GM12878 (cell line): ENCODE measurements at places on chromosomes 6 and 20. TPM values are rescaled to one million over a fixed set of nuclear protein-coding genes. Genes with fewer than 3 reads are reported as not detected.

DNA sequence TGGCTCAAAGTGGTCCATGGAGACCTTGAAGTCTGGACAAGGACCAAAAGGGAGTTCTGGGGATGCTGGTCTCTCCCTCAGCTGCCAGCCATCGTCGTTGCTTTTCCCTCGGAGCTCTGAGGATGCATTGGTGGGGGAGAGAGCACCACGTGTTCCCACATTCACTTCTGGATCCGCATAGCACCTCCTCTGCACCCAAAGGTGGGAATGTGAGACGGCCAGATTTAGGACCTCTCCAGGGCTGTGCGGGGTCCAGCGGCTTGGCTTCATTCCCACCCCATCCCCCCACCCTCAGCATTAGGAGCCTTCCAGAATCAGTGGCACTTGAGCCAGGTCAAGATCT is 1.1 kb downstream of the EPB41L1 start:
- no peak overlapping the region for H3K27ac ChIP-seq
- no peaks in the 10 kb centered on the region for H3K4me1 ChIP-seq
- no peak for DNase-seq
- no peaks in the 10 kb centered on the region for H3K36me3 ChIP-seq
- no peak overlapping the region for H3K4me3 ChIP-seq
- peaks cover 10% of the 10 kb centered on the region for H3K27me3 ChIP-seq

- H3K27me3 ChIP-seq, result no peaks in the 10 kb centered on the region
- DNase-seq, result no peak
- no peaks in the 10 kb centered on the region for H3K36me3 ChIP-seq
- no peak overlapping the region for H3K4me3 ChIP-seq
These were observed 35.0 kb upstream of the SGK1 start for GRCh38 chr6:134352786-134353480.

- no peak for DNase-seq
- no peaks in the 10 kb centered on the region for H3K36me3 ChIP-seq
- no peak overlapping the region for H3K4me3 ChIP-seq
- 0 out of 2 replicates have a peak, but pooled peaks cover 3% of the 10 kb centered on the region for H3K4me1 ChIP-seq
- H3K27ac ChIP-seq, result no peak overlapping the region
These were observed 51.4 kb downstream of the TGM2 start for GRCh38 chr20:38113401-38114325.

GRCh38 chr20:46494077-46494476 is 19.3 kb downstream of the ZNF334 start:
- no peaks in the 10 kb centered on the region for H3K27me3 ChIP-seq
- no peaks in the 10 kb centered on the region for H3K4me1 ChIP-seq
- no peak overlapping the region for H3K27ac ChIP-seq
- H3K36me3 ChIP-seq, result no peaks in the 10 kb centered on the region
- H3K4me3 ChIP-seq, result no peak overlapping the region
- DNase-seq, result no peak

- no peaks in the 10 kb centered on the region for H3K4me1 ChIP-seq
- H3K27me3 ChIP-seq, result no peaks in the 10 kb centered on the region
- H3K27ac ChIP-seq, result no peak within 1 kb of the TSS
- H3K36me3 ChIP-seq, result no peaks in the 10 kb centered on the region
- DNase-seq, result no peak
- H3K4me3 ChIP-seq, result no peak within 1 kb of the TSS
These were observed at the start of gene SMOC2 for GRCh38 chr6:168440520-168441433. TSS of gene SMOC2 (plus strand) at chr6:168441184. CDS start at chr6:168441371, 187 bp downstream.

DNA sequence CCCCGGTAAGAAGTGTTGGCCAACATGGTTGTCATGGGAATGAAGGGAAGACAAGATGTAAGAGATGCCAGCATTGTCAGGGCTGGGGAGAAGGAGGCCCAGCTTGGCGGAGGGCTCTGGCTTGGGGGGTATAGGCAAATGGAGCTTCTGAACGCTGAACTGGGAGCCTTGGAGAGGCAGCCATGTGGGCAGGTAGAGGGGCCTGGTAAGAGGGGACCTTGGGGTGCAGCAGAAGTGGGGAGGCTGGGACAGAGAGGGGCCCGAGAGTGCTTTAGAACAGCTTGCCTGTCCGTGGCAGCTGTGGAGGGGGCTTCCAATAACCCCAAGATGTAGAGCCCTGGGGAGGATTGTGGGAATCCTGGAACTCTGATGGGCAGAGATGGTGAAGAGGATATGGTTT is 3.0 kb downstream of the SLC22A1 start:
- no peaks in the 10 kb centered on the region for H3K4me1 ChIP-seq
- no peak overlapping the region for H3K4me3 ChIP-seq
- DNase-seq, result no peak
- H3K36me3 ChIP-seq, result no peaks in the 10 kb centered on the region
- H3K27me3 ChIP-seq, result no peaks in the 10 kb centered on the region

- peaks cover 16% of the 10 kb centered on the region for H3K36me3 ChIP-seq
- no peaks in the 10 kb centered on the region for H3K27me3 ChIP-seq
- DNase-seq, result no peak
These were observed 31.9 kb downstream of the TTI1 start for GRCh38 chr20:38001173-38001875.

GRCh38 chr6:219641-220198 is 72.6 kb upstream of the DUSP22 start:
- no peak for DNase-seq
- H3K4me1 ChIP-seq, result peaks cover 96% of the 10 kb centered on the region
- peak overlapping the region; percentile 30 for H3K4me3 ChIP-seq
- H3K36me3 ChIP-seq, result no peaks in the 10 kb centered on the region
- H3K27me3 ChIP-seq, result no peaks in the 10 kb centered on the region
- H3K27ac ChIP-seq, result peak overlapping the region; percentile 94

DNA sequence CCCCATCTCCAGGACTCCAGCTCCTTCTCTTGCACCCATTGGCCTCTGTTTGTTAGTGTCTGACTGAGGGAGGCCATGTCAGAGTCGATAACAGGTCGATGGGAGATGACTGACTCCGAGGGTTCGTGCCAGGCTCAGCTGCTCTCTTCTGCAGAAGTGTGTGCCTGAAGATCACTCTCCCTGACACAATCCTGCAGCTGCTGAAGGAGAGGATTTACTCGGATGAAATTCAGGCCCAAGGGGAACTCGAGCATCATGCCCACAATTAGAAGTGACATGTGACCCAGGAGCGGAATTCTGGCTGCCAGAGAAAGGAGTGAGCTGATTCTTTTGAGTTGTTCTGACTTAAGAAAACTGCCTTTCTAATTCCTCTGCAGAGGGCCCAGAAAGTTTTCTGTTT is 318.2 kb downstream of the MAFB start:
- DNase-seq, result no peak
- H3K27me3 ChIP-seq, result no peaks in the 10 kb centered on the region
- no peak overlapping the region for H3K4me3 ChIP-seq
- no peaks in the 10 kb centered on the region for H3K4me1 ChIP-seq
- no peak overlapping the region for H3K27ac ChIP-seq

GRCh38 chr6:149270616-149271015 is 46.9 kb upstream of the TAB2 start:
- no peaks in the 10 kb centered on the region for H3K27me3 ChIP-seq
- no peaks in the 10 kb centered on the region for H3K36me3 ChIP-seq
- H3K4me3 ChIP-seq, result no peak overlapping the region

DNA sequence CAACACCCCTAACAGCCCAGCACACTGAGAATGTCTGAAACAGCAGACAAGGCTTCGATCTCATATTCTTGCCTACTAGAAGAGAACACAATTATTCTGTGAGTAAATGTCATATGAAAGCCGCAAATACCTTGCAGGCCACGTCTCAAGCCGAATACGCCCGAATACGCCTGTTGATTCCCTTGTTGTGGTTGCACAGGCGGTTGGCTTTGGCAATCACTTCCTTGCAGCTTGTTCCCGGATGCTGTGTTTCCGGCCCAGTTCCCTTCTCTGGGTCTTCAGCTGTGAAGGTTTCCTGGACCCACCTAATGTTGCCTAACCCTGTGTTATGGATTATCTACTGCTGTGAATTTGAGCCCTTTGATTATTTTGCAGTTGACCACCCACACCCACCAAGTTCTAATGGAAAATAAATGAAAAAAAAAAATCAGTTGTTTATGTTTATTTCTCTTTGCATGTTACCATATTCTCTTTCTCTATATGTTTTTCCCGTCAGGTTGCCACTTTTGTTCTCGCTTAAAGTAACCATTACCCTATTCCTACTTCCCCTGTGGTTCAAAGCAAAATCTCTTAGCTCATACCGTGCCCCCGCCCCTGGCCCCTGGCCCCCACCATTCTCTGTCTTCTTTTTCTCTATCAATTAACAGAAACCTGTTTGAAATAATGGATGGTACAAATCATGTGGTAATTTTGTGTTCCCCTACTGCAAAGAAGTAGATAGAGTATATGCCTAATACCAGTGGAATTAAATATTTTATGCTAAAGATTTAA is 172.4 kb downstream of the ADGB start:
- H3K4me1 ChIP-seq, result no peaks in the 10 kb centered on the region
- no peaks in the 10 kb centered on the region for H3K36me3 ChIP-seq
- H3K4me3 ChIP-seq, result no peak overlapping the region
- DNase-seq, result no peak
- H3K27ac ChIP-seq, result no peak overlapping the region

DNA sequence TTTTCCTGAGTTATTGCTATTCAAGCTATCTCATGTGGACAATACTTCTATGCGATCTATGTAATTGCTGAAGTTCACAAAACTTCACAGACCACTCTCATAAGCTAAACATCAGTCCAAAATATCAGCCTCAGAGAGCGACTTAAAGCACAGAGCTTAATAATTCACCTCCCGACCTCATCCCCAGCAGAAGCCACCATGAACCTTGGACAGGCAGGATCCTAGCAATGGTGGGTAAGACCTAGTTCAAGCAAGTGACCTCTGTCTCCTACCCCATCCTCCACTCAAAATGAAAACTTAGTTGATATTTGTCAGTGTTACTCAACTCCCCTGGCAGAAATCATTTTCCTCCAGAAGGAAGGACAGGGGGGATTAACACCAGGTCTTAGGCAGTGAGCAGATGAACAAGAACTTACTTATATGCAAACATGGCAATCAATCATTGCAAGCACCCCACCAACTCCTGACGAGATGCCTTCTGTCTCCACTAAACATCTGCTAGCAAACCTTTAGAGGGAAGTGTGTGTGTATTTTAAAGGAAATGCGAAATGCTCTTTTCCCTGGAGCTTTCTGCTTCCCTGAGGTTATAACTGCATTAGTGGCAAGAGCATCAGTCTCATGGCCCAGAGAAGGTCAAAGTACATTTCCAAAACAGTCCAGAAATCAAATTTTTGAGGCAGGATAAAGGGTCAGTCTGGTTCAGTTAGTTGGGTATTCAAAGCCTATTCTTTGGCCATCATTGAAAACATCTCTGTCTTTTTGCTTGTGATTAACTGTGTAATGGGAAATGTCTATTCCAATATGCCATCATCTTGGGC is 90.0 kb downstream of the SLC22A23 start:
- H3K4me3 ChIP-seq, result no peak overlapping the region
- H3K27ac ChIP-seq, result no peak overlapping the region
- H3K4me1 ChIP-seq, result peaks cover 6% of the 10 kb centered on the region; the same call in 1 of the 2 replicates
- no peak for DNase-seq

GRCh38 chr20:58140787-58141425 is 87.5 kb downstream of the ANKRD60 start:
- no peak overlapping the region for H3K27ac ChIP-seq
- H3K36me3 ChIP-seq, result no peaks in the 10 kb centered on the region
- no peaks in the 10 kb centered on the region for H3K4me1 ChIP-seq

DNA sequence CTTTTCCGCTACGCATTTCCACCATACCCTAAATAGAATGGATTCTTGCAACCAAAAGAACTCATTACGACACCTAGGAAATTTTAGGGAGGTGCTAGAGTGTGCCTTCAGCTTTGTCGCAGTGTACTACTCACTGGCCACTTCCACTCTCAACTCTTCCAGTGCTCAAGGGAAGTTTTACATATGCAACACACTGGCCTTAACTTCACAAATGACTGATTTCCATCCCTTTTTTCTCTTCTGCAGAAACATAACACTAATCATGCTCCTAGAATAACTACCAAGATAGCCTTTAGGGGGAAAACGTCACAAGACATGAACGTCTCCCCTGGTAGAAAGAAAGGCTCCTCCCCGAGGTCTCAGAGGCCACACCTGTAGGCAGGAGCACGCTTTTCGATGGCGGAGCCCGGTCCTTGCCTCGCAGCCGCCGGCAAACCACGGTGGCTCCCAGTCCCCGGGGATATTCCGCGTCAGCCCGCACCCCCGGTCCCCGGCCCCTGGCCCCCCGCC is 584 bp downstream of the LYRM4 start:
- H3K36me3 ChIP-seq, result no peaks in the 10 kb centered on the region
- H3K27me3 ChIP-seq, result no peaks in the 10 kb centered on the region
- peak overlapping the region; percentile 57 for H3K27ac ChIP-seq

DNA sequence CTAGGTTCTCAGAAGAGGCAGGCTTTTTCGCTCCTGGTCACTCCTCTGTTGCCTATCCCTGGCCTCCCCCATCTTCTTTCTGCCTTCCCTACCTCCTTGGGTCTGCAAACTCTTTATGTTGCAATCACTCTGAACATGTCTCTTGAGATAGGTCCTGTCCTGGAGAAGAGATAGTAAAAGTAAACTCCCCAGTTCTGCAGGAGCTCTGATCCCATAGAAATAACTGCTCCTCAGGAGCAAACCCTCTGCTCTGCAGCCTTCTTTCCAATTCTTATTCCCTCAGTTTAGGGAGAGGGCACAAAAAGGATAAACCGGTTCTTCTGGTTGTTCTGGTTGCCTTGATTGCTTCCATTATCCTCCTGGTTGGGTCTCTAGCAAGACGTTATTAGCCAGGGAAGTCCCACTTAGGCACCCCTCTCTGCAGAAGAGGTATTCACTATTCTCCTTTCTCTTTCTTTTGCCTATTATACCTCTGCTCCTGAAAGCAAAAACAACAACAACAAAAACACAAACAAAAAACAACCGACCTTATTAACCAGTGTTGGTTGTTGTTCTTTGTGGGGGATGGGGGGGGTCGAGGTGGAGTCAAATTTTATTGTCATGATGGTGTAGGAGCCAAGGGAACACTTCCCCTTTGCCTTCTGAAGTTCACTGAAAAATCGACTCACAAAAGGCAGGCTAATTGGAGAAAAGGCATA is 973 bp downstream of the TRIM38 start:
- no peak for DNase-seq
- H3K36me3 ChIP-seq, result peaks cover 5% of the 10 kb centered on the region; the same call in 1 of the 2 replicates
- peak overlapping the region; percentile 99 for H3K4me3 ChIP-seq
- peak overlapping the region; percentile 99 for H3K27ac ChIP-seq

- no peak overlapping the region for H3K4me3 ChIP-seq
- no peaks in the 10 kb centered on the region for H3K4me1 ChIP-seq
- no peak overlapping the region for H3K27ac ChIP-seq
These were observed 101.9 kb downstream of the VEGFA start for GRCh38 chr6:43871933-43872332.

- H3K27me3 ChIP-seq, result no peaks in the 10 kb centered on the region
- DNase-seq, result no peak
- no peaks in the 10 kb centered on the region for H3K36me3 ChIP-seq
- H3K4me1 ChIP-seq, result no peaks in the 10 kb centered on the region
- no peak overlapping the region for H3K4me3 ChIP-seq
- no peak overlapping the region for H3K27ac ChIP-seq
These were observed 212.3 kb upstream of the ZNF217 start for GRCh38 chr20:53805895-53806384.

PLCB4 gene
- polyA plus RNA-seq, result not detected in 2 replicates

EPB41L1 gene
- polyA plus RNA-seq, result 0.16 and 0.24 TPM in 2 replicates

MOCS3 gene
- polyA plus RNA-seq, result 4.1 and 4.6 TPM in 2 replicates

RIMS1 gene
- 0.28 TPM in 1 of 2 replicates, not detected in the other for polyA plus RNA-seq

TNFAIP3 gene
- polyA plus RNA-seq, result 119 and 128 TPM in 2 replicates

SUMO4 gene
- 0.57 and 2.1 TPM in 2 replicates for polyA plus RNA-seq

OR2J3 gene
- polyA plus RNA-seq, result not detected in 2 replicates

FUCA2 gene
- polyA plus RNA-seq, result 35.0 and 36.9 TPM in 2 replicates

NKX2-2 gene
- polyA plus RNA-seq, result not detected in 2 replicates

KHDC1L gene
- polyA plus RNA-seq, result not detected in 2 replicates

TMC2 gene
- not detected in 2 replicates for polyA plus RNA-seq
